Epithelial cell of esophagus (primary cell): ENCODE measurements at places on chromosomes 4 and X.

DNA sequence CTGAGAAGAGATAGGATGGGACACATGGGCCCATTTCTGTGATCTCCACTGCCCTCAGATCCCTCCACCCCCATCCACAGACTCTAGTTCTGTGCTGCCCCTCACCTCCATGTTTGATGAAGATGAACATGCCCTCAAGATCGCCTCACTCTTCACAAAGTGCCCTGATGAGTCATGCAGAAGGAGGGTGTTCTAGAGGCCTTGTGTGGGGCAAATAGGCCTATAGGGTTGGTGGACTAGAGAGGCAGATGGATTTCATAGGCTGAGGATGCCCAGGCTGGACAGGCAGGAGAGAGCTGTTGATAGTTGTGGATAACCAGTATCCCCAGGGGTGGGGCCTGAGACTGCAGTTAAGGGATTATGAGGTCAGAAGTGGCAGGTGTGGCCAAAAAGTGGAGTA, at the start of gene CXorf65:
Gene CXorf65 (minus strand): TSS at position 314 of the 400 bp plus-strand sequence. CDS start 184 bp downstream, at position 130.
- no peak for DNase-seq

DNA sequence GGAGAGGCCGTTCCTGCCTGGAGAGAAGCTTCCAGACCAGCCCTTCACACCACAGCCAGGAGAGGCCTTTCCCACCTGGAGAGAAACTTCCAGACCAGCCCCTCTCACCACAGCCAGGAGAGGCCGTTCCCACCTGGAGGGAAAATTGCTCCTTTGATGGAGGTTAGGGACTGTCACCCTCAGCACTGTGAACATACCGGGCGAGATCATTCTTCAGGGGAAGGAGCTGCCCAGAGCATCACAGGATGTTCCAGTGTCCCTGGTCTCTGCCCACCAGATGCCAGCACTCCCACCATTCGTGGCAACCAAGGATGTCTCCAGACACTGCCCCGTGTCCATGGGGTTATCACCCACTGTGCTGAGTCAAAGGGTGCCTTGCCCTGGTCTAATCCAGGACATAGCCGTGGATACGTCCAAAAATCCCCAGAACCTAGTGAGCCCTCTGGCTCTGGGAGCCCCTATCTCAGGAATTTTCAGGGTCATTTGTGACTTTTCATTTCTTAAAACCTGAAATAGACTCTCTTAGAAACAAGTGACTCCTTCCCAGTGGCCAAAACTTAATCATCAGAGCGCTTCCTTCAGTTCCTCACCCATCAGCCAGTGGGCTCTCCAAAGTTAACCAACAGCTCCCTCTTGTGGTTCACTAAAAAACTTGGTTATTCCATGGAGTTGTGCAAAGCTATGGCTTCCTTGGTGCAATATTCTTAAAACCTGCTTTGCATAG, 80.2 kb downstream of the CRMP1 start:
- DNase-seq = peak; percentile 81

- DNase-seq = no peak
These were observed 28.7 kb downstream of the ARAP2 start for GRCh38 chr4:36215627-36216026.

- DNase-seq = no peak
These were observed 40.6 kb downstream of the CLCN3 start for GRCh38 chr4:169660929-169661328.

DNA sequence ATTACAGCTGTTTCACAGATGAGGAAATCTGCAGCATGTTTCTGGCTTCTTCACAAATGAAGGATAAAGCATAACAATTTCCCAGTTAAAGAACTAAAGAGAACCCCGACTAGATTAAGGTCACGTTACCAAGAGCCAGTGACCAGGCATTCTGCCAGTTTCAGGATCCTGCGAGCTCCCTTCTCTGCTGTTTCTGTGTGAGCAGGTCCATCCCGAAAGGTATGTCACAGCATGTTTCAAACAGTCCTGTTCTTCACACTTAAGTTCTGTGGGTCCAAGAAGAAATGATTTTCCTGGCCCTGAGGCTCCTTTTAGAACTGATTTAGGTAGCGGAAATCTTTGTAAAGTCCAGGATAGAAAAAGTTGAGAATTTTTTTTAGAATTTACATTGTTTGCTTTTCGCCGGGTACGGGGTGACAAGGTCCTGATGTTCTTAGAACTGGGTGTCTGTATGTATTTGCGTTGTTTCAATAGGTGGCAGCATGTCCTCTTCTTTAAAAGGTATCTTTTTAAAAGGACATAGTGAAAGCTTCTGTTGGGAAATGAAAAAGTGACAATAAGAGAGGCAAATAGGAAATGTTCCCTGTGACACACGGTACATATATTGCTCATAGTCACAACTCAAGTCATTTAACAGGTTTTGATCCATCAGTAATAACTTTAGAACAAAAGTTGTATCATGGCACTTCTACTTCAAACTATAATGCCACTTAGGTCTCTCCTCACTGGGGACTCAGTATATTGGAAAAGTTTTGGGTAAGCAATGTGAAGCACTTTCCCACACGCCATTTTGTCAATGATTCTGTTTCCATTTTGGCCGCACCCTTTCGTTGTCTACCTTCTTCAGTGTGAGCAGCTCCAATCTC, 18.4 kb downstream of the IL21 start:
- DNase-seq = peak; percentile 64
